Stimulated activated CD8-positive, alpha-beta memory T cell treated with anti-CD3 and anti-CD28 coated beads, Interleukin-4, amount 100 ng/mL, for 48 hours (primary cell): ENCODE measurements at places on chromosomes 12 and 14.

GRCh38 chr14:56413721-56414120 lies 165.9 kb upstream of the TMEM260 start:
- DNase-seq = no peak

DNA sequence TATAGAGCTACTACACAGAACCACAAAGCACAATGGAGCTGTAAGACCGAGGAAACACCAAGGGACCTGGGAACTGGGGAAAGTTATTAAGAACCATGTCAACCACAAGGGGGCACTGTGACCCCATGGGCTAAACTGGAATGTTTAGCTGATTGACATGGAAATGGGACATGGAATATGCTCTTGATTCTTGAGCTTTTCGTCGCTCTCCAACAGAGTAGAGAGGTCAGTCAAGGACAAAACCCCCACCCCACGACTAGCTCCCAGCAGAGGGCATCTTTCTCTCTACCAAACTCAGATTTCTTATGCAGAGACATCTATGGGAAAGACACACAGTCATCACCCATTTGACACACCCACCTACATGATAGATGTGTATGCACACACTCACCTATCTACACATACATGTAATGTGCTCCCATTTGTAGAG lies 10.1 kb downstream of the NDRG2 start:
- DNase-seq = peak; percentile 91

- no peak for DNase-seq
Measured at GRCh38 chr12:85310456-85311076, 30.5 kb downstream of the ALX1 start.

GRCh38 chr12:10736463-10736862 lies 13.3 kb upstream of the YBX3 start:
- DNase-seq = no peak

DNA sequence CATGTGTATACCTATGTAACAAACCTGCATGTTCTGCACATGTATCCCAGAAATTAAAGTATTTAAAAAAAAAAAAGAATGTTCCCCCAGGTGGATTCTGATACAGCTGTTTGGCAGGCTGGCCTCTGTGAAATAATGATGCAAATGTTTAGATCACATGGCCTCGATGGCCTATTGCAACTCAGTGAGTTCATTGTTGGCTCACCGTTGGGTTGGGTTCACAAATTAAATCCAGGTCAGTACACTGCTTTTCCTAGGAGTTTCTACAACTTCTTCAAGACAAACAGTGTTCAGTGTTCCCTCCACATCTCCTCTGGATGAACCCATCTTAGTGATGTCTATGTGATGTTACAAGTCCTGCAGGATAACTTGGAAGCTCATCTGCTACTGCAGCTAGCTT lies 58.3 kb upstream of the STXBP6 start:
- DNase-seq = no peak
